ENCODE measurements at places on chromosomes 12 and 14. TPM values are rescaled to one million over a fixed set of nuclear protein-coding genes. Genes with fewer than 3 reads are reported as not detected.

Gene KCNJ8
- not detected for total RNA-seq

Gene STYK1
- total RNA-seq = not detected

DNA sequence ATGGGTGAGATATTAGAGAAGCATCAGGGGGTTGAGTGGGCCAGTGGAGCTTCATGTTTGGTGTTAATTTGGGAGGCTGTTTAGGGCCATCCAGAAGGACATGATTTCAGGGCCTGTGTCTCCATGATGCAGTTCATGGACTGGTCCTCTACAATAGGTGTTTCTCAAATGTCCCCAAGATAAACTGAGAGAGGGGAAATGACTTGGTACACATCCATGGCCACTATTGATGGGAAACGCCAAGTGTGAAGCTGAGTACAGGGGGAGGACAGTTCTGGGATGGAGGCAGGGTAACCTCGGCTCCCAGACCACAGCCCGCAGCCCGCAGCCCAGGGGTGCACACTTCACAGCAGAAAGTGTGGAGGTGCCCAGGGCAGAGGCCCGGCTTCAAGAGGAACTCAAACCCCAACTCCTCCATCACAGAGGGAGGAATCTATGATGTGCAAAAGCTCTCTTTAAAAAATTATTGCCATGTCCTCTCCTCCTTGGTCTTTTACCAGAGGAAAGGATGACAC is 33.3 kb downstream of the CACNA2D4 start:
- DNase-seq = no peak

Gene DNAH10
- total RNA-seq = 4.2 TPM

DNA sequence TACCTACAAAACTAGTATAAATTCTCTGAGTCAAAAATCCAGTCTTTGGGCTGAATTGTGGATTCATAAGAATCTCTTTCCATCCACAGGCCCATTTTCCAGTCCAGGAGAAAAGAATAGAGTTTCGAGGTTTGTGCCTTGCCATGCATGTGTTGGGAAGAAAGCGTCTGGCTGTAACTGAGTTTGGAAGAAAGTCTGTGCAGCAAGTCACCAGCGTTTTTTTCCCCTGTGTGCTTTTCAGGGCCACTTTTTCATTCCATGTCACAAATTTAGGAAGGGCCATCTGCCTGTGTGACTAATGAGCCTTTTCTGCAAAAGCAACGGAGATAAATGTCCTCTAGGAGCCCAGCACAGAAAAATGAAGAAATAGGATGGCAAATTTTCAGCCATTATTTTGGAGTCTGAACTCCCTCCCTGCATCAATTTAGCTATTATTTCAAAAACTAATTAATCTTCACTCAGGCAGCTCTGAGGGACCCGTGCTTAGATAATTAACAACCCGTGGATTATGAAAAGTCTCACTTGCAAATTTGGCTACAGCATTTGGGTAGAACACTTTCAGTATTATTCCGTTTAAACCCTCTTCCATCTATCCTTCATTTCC is 261.5 kb downstream of the SUDS3 start:
- peak; percentile 12 for DNase-seq

Gene CD69
- total RNA-seq = not detected

Gene IL31
- not detected for total RNA-seq

Gene CD4
- total RNA-seq = 1.3 TPM

- no peak for DNase-seq
Observed at GRCh38 chr14:34582117-34582680, 42.7 kb upstream of the EAPP start.

DNA sequence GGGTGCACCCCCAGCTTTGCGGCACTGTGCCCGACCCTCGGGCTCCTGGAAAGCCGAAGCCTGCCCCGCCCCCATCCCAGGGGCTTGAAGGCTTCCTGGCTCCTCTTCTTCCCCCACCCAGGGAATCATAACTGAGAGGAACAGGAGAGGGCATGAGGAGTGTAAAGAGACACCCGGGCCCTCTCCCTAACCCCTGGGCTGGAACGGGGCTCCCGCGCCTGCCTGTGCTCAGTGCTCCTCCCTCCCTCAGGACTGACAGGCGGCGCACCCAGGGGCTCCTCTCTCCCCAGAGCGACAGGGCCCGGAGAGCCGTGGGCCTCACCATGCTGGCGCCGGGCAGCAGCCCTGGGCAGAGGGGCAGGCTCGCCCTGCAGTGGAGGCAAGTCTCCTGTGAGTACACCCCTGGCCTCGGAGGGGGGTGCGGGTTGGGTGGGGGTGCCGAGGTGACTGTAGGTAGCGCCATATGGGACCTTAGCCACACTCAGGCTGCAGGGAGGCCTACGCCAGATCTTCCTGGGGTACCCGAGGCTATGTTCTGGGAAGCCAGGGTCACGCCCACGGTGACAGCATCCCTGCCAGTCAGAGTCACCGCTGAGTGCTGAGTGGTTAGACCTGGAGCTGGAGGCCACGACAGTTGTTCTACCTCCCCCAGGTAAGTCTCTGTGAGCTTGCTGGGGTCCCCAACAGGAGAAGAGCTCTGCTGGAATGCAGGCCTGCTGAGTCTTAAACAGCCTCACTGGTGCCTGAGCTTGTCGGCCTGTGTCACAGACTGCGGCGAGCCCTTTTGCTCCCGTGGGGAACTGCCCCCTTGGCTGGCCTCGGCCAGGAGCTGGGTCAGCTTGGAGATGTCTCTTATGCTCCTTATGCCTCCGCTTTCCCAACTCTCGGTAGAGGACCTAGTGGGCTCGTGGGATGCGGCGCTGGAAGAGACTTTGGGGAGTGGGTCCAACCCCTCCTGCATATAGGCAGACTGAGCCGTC is 7.8 kb downstream of the LRTM2 start:
- DNase-seq = no peak

GRCh38 chr14:78083837-78084236 is 86.3 kb upstream of the NRXN3 start:
- DNase-seq = no peak

Gene NR1H4
- not detected for total RNA-seq

DNA sequence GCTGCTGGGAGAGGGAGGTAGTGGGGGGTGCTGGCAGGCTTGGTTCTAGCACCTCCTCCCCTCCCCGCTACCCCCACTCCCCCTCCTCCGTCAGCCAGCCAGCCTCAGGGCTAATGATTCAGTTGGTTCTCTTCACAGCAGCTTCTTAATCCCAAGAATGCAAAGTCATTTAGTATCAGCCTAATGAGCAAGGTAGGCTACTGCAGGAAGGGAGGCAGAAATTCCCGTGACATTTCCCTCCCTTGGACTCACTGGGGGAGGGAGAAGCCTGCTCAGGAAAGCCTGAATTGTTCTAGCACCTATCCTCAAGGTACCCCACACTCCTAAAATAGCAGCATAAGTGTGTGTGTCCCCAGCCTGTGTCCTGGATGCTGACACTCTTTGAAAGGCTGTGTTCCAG is 29.8 kb downstream of the ITPK1 start:
- no peak for DNase-seq

DNA sequence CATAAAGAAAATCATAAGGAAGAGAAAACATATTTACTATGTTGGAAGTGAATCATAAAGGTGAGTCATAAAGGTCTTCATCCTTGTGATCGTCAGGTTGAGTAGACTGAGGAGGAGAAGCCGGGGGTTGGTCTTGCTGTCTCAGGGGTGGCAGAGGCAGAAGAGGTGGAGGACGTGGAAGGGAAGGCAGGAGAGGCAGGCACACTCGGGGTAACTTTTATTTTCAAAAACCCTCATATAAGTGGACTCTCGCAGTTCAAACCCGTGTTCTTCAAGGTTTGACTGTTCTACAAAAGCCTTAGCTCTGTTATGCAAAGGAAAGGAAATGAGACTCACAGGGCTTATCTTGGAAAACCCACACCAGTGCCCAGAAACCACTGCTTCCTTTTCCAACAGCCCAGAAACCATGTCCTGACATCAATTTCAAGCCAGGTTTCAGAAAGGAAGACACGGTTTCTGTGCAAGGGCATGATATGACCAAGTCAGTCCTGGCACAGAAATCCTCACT is 14.0 kb downstream of the SMCO2 start:
- no peak for DNase-seq

Gene PLA2G1B
- total RNA-seq = not detected

DNA sequence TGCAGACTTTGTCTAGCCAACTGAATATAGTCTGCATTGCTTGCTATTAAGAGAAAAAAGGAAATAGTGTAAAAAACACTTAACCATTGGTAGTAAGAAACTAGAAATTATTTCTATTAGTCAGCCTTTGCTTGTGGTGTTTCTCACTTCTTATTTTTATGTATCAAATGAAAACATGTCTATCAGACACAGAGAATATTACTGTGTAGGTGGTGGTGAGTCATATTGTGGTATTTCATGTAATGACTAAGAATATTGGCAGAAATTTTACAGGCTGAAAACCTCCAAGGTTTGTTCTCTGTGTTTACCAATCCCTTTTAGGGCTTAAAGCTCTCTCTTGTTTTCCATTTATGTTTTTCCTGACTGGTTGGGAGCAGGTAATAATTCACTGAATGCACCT is 87.2 kb downstream of the DAAM1 start:
- DNase-seq = no peak

Gene KRT82
- not detected for total RNA-seq

GRCh38 chr12:124716208-124717130 is 147.2 kb downstream of the SCARB1 start:
- DNase-seq = no peak

Gene PUS7L
- 15.3 TPM for total RNA-seq

Gene DENND5B
- total RNA-seq = 6.1 TPM

DNA sequence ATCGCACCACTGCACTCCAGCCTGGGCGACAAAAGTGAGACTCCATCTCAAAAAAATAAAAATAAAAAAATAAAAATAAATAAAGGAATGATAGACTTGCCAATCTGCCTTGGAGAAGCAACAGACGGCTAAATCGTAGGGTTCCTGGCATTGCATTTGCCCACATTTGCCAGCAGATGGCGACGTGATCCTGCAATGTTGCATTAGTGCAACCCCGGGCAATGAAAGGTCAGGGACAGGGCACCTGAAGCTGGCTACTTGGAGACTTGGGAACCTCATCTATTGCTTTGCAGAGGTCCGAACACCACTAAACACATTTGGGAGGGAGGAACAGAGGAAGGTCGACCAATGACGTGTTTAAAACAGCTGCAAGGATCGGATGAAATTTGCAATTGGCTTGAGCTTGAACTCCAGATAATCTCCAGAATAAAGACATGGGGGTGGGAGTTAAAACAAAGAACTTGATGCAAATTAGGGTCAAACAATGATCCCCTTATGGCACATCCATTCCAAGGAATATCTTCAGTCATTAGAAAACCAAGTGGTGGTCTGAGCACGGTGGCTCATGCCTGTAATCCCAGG is 34.6 kb downstream of the SPRING1 start:
- DNase-seq = peak; percentile 79

- DNase-seq = peak; percentile 67
Observed at GRCh38 chr14:64947710-64948611, 5.4 kb upstream of the GPX2 start.

- no peak for DNase-seq
Observed at GRCh38 chr12:2653461-2653965, 141.3 kb upstream of the FKBP4 start.

Gene GSG1
- 197 TPM for total RNA-seq

GRCh38 chr12:91993287-91994017 is 152.2 kb downstream of the BTG1 start:
- no peak for DNase-seq

GRCh38 chr14:77023001-77023996 is 5.2 kb downstream of the IRF2BPL start:
- peak; percentile 74 for DNase-seq
